Iris pigment epithelial cell (primary cell): ENCODE measurements at places on chromosomes 7 and 10.
A peak's percentile ranks its signal among the peaks of the same experiment; 100 is the strongest.

GRCh38 chr7:50914460-50914859, 131.8 kb upstream of the GRB10 start:
- no peak for DNase-seq

DNA sequence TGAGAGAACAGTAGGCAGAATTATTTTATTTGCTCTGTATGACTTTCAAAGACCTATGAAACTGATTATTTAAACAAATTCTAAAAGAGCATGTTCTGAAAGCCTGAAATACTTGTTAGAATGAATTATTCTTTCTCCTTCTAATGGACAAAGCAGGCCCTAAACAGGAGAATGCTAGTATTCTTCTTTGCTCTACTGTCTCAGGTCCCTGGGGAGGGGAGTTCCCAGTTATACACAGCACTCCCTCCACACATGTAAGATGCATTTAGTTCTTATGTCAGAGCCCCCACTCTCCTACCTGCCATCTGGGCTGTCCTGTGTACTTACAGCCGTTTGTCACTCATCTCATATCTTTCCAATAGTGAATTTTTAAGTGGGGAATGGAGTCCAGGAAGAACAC, 633.5 kb upstream of the ANKRD30A start:
- DNase-seq = no peak

DNA sequence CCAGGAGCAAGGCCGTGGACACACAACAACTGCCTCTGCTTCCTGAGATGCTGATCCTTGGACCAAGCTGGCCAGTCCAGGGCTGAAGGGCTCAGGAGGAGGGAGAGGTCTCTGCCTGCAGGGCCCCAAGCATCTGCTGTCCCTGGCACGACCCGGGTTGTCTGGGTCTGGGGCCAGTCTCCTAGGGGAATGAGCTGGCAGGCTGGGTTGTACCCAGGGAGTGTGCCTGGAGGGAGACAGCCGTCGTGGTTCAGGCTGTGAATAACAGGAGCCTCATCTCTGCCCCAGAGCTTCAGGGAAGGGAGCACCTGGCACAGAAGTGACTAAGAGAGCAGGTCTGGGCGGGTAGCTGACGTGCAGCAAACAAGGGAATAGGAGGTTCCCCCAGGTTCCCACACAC, 17.9 kb upstream of the SERPINE1 start:
- DNase-seq = peak; percentile 31

GRCh38 chr10:111481866-111482265, 405.0 kb downstream of the ADRA2A start:
- no peak for DNase-seq

DNA sequence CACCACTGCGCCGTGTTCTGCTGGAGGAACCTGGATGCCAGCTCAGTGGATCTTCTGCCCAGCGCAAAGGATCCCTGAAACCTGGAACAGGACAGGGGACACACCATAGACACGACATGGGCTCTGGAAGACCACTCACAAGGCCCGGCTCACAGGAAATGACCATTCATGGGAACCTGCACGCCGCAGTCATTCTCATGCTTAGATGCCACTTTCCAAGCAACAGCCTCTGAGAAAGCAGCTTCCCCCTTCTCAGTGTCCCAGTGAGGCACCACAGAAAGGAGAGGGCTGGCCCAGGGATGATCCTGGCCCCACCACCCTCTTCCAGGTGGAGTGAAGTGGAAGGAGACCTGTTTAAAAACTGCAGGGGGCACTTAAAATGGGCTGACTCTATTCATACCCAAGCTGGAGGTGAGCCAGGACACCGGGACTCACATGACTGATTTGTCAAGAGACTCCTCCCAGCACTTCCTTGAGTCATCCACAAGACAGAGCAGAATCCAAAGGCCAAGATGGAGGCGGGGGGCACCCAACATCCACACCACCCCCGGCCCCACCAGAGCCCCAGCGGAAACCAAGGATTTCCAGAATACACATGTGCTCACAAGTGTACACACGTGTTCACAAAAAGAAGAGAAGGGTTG, 11.2 kb downstream of the CTBP2 start:
- DNase-seq = peak; percentile 86

- DNase-seq = no peak
Observed at GRCh38 chr10:3008518-3009195, 58.7 kb upstream of the PFKP start.

DNA sequence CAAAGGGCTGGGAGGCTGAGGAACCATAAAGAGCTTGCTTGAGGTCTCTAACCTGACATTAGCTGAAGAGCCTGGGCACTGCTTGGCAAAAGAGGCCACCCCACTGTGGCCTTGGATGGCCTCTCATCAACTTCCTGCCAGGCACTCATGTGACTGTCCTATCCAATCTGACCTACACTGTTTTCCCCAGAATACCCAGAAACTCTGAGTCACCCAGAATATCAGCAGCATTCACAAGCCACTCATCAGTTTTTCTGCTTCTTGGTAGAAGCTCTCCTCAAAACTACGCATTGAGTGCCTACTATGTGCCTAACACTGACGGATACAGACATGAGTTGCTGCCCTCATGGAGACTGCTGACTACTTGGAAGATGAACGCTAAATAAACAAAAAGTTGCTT, 4.1 kb upstream of the NT5C2 start:
- DNase-seq = peak; percentile 86
